ENCODE measurements at places on chromosomes 4 and X.

DNA sequence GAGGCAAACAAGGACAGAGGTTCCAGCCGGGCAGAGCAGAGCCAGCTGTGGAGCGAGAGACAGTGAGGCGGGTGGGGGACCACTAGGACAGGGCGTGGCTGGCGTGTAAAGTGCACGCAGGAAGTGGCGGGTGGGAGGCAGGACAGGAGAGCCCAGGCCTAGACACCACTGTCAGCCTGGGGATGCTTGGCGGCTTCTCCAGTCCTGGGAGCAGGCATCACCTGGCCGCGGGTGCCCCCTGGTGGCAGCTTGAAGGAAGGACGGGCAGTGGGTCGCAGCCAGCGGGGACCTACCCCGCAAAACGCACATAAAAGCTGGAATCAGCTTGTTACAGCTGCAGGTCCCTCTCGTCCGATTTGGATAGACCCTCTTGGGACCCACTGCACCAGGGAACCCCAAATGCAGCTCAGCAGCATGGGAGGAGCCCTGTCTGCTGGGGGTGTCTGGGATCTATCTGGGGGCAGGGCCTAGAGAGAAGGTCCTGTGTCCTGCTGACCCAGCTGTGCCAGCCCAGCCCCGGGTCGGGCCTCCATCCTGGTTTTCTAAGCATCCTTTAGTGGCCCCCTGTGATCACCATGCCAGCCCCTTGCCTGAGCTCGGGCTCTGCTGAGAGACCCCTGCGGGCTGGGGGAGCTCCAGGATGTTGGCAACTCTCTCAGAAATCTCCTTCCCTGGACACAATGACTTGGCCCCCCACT lies 57.7 kb downstream of the WFS1 start:
- peak; percentile 54 for DNase-seq

DNA sequence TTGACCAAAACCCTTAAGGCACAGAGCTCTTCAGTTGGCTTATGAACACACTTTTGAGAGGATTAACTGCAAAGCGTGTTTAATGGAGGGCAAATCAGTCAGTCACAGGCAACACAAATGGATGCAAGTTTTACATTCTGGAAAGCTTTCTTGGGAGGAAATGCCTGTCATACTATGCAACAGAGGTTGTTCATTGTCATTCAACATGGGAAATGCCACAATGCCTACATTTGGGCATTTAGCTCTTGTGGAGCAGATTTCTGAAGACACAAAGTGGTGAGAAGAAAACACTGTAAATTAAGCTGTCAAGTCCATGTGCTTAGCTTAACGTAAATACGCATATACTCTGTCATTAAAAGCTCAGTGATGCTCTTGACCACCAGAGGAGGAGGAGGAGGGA lies 41.1 kb downstream of the CBLL2 start:
- DNase-seq, result no peak

- DNase-seq, result no peak
These were observed 36.6 kb upstream of the PTPN13 start for GRCh38 chr4:86557526-86557925.

GRCh38 chrX:48002319-48002718 lies 1.5 kb downstream of the ZNF182 start:
- DNase-seq, result no peak

GRCh38 chrX:19743386-19743785 lies 144.0 kb downstream of the SH3KBP1 start:
- DNase-seq, result no peak

- DNase-seq, result no peak
These were observed 241.6 kb upstream of the PUDP start for GRCh38 chrX:7389576-7389975.

DNA sequence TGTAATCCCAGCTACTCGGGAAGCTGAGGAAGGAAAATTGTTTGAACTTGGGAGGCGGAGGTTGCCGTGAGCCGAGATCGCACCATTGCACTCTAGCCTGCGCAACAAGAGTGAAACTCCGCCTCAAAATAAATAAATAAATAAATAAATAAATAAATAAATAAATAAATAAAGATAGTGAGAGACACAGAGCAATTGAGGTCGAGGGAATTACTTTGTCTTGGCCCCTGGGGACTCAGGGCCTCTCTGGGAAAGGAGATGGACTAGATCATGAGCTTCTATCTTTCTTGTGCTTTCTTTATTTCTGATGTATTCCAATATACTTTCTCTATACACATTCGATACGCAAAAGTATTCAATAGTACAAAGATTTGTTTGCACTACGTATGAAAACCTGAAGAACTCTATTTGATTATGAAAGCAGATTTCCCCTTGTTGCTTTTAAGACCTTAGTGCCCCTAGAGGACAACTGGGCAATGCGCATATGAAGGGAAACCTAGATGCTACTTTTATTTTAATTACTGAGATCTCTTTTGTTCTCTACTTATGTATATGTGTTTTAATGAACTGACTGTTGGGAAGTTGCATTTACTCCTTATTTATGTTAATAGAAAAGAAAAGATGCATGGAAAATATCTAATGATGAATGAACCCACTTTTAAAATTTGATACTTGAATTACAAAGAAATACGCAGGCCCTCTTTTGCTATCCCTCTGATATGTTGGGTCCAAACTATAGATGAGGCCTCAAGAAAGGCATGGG lies 12.8 kb upstream of the ELOVL6 start:
- peak; percentile 0 for DNase-seq

DNA sequence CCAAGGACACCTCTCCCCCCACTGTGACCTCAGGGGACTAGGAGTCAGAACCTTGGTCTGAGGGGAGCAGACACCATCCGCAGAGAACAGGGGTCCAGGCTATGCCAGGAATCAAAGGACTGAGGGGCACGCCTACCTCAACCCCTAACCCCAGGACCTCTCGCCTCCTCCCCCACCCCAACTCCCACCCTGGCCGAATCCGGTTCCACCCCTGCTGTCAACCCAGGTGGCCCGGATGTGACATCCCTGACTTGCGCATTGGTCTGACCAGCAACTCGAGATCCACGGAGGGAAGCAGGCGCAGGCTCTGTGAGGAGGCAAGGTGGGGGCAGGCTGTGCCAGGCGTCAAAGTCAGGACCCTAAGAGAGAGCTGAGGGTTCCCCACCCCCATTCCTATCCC lies 468 bp upstream of the MAGEA4 start:
- DNase-seq, result no peak

GRCh38 chr4:14383652-14384051 lies 618.6 kb upstream of the CPEB2 start:
- DNase-seq, result no peak

DNA sequence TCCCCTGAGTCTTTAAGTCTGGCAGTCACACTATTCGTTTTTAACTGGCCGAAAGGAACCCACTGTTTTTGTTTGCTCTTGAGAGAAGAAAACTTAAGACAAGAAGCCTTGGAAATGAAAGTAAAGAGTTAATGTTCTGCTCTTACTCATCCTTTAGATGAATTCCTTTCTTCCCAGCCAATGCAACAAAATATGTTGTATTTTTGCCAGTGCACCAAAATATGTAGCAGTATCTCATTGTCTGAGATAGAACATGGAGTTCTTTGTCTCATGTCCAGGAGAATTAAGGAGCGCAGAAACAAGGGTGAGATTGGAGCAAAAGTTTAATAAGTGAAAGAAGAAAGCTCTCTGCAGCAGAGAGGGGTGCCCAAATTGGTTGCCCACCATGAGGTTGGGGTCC lies 12.2 kb downstream of the TENT5D start:
- DNase-seq, result no peak

- DNase-seq, result no peak
These were observed 99.4 kb downstream of the TMEM47 start for GRCh38 chrX:34557733-34558132.

DNA sequence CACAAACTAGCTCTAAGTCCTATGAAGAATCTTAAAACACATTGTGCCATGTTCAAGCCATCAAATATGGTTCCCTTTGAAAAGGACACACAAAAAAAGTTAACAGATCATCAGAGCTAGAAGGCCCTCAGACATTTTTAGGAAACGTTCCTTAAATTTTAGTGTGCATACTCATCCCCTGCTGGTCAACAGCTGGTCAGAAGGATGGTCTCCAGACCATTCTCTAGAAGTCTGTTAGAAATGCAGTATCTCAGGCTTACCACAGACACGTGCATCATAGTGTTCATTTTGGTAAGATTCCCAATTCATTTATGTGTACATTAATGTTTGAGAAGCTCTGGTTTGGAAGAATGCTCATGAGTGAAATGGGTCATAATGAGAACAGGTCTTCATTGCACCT lies 523.1 kb downstream of the INPP4B start:
- DNase-seq, result no peak

DNA sequence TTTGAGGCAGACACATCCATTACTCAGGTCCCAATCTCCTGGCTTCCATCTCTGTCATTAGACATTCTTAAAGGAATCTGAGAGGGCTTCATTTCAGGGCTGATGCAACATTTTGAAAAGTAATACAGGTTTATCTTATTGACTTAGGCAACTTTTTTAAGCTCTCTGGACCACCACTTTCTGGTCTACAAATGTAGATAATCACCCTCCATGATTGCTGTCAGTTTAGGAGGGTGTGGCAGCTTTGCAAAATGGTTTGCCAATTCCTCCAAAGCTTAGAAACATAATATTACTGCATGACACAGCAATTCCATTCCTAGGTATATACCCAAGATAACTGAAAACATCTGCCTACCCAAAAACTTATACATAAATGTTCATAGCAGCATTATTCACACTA lies 77.6 kb downstream of the ARHGAP6 start:
- no peak for DNase-seq

GRCh38 chr4:124423160-124423559 lies 289.4 kb downstream of the ANKRD50 start:
- no peak for DNase-seq

DNA sequence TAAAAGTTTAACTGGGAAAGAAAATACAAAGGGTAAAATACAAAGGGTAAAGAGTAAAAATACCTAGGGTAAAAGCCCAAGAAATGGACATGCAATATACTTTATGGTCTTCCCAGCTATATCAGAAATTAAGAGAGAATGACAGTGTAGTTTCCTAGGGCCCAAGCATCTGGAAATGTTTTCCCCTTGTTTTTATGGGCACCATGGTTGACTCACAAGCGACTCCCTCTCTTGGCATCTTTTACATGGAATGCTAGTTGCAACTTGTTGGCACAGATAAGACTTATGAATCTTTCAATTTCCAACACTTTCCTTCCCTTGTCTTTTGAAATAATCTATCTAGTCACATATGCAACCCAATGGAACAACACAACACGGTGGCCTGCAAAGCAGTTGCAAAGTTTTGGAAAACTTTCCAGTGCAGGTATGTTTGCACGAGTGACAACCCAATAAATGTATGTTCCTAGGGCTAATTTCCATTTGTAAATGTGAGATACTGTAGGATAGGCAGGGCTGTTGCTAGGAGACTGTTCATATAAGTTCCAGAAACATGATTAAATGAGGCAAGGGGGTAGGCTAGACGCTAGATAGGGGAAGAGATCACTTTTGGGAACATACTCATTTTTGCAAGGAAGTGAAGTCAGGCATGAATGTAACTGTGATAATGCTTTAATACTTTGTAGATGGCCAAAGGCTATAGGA lies 36.4 kb upstream of the CWH43 start:
- DNase-seq, result no peak

- peak; percentile 1 for DNase-seq
These were observed 652.1 kb downstream of the ANKRD50 start for GRCh38 chr4:124060261-124060918.

DNA sequence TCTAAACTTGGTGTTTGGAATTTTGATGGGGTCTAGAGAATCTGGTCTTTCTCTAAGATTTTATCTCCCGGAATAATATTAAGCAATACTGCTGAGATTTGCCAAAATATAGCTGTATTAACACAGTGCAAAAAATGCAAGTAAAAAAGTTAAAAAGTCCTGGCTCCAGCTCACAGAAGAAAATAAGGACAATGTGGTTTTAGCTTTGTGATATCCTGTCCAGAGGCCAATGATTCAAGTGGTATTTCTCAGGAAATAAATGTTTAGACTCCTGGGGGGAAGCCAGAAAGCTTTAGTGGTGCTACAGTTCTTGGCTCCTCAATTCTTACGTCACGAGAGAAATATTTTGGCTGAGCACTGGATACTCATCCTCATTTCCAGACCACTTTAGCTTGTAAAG lies 40.9 kb upstream of the IL13RA2 start:
- DNase-seq, result no peak

- DNase-seq, result no peak
These were observed 7.9 kb downstream of the LIAS start for GRCh38 chr4:39466747-39467146.

DNA sequence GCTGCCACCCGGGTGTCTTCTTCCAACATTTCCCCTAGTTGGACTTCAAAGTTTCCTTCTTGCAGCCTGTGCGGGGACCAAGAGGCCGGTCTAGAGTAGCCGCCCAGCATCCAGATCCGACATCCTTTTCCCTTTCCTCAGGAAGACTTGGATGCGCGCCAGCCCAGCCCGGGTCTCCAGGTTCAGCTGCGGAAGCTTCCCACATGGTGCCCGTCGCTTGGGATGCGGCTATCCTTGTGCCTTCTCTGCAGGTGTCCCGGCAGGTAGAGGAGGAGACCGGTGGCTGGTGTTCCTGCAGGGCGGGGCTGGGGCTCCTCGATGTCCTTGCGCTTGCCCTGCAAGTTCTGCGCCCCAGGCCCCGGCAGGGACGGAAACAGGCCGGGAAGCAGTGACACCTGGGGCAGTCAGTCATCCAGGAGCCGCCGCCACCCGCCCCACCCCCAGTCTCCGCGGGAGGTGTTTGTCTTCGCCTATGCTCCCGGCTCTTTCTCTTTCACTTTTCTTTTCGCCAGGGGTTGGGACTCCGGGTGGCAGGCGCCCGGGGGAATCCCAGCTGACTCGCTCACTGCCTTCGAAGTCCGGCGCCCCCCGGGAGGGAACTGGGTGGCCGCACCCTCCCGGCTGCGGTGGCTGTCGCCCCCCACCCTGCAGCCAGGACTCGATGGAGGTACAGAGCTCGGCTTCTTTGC lies at the start of gene IL15:
Gene IL15, plus strand, starts transcription at position 502 of the 689 bp plus-strand sequence. CDS start 82,882 bp downstream, outside the sequence.
- DNase-seq, result peak; percentile 68

DNA sequence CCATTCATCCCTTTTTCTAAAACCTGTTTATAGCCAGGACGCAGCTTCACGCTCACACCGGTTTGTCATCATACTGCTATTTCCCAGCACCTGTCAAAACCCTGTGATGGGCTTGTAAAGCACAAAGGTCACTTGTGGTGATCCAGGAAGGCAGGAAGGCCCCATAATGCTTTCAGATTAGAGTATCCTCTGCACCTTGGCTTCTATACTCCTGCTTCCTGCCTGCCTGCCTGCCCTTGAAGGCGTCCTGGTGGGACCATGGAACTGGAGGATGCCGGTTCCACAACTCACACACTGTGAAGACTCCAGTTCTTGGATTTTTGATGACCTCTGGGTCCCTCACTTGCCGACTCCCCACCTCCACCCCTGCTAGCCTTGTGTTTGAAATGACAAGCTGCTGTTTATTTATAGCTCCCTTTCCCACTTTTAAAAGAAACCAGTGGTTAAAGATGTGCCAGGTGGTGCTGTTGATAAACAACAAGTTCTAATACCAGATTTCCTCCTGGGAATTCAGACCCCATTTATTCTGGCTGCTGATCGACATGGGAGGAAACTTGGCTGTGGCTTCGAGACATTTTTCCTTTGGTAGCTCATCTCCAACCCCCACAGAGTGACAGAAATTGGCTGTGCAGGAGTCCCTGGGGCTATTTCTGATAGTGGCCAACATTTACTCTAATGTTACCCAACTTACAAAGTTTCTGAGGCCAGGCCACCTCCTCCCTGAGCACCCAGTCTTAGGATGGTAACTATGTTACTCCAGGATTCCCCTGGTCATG lies 211.5 kb downstream of the KDR start:
- no peak for DNase-seq

GRCh38 chr4:187767687-187768086 lies 227.9 kb upstream of the ZFP42 start:
- no peak for DNase-seq

Measured in NCI-H2029 (cell line).